ENCODE measurements at places on chromosomes 4 and X. TPM values are rescaled to one million over a fixed set of nuclear protein-coding genes. Genes with fewer than 3 reads are reported as not detected.

Gene ENPEP
- 7.4 TPM for total RNA-seq

Gene FATE1
- total RNA-seq: not detected

Gene MSX1
- total RNA-seq: 14.5 TPM

Gene EPGN
- total RNA-seq: 1.6 TPM

Gene PF4V1
- not detected for total RNA-seq

Gene TNIP3
- total RNA-seq: 0.48 TPM

Gene ZCCHC13
- not detected for total RNA-seq

Gene NUDT9
- total RNA-seq: 22.2 TPM

Gene IL13RA2
- 13.8 TPM for total RNA-seq

Gene MSANTD1
- total RNA-seq: 1.9 TPM

Gene GLRA3
- not detected for total RNA-seq

Gene STAP1
- 0.33 TPM for total RNA-seq

Gene PABPC5
- 2.5 TPM for total RNA-seq

Gene GPR119
- total RNA-seq: not detected

Gene FAM53A
- 1.5 TPM for total RNA-seq

Gene CD38
- 7.8 TPM for total RNA-seq

Gene IL2
- not detected for total RNA-seq

Gene ADAM29
- not detected for total RNA-seq

Gene PABPC1L2B
- total RNA-seq: not detected

Gene PQBP1
- 49.3 TPM for total RNA-seq

Gene TSPAN5
- 8.7 TPM for total RNA-seq

Gene TLR10
- 0.32 TPM for total RNA-seq

Gene ADD1
- 351 TPM for total RNA-seq

Gene CT45A10
- total RNA-seq: not detected

Gene FSTL5
- not detected for total RNA-seq

Gene FRMPD4
- total RNA-seq: 0.18 TPM

Gene ANKRD17
- total RNA-seq: 59.4 TPM

Gene GLRA2
- not detected for total RNA-seq

Gene GAGE12F
- total RNA-seq: not detected

Gene NPY2R
- total RNA-seq: 0.13 TPM

Gene SRPX2
- 36.8 TPM for total RNA-seq

Gene ARMCX4
- 18.9 TPM for total RNA-seq

Gene RLIM
- total RNA-seq: 36.9 TPM

Gene SLC4A4
- total RNA-seq: 3.7 TPM

Gene UCHL1
- total RNA-seq: 37.5 TPM

Gene PCDH19
- 4.2 TPM for total RNA-seq

Gene NAP1L3
- total RNA-seq: 15.7 TPM

Gene DGAT2L6
- total RNA-seq: not detected

Gene PNMA6A
- total RNA-seq: 2.3 TPM

Data from aorta (tissue), 5 donors.